ENCODE measurements at places on chromosomes 6 and 20.

- DNase-seq, result no peak
Observed at GRCh38 chr6:160430751-160431150, 82.6 kb downstream of the SLC22A3 start.

GRCh38 chr6:156231026-156231765 lies 546.0 kb upstream of the ARID1B start:
- DNase-seq, result no peak

- DNase-seq, result no peak
Observed at GRCh38 chr6:21754891-21755290, 161.3 kb downstream of the SOX4 start.

DNA sequence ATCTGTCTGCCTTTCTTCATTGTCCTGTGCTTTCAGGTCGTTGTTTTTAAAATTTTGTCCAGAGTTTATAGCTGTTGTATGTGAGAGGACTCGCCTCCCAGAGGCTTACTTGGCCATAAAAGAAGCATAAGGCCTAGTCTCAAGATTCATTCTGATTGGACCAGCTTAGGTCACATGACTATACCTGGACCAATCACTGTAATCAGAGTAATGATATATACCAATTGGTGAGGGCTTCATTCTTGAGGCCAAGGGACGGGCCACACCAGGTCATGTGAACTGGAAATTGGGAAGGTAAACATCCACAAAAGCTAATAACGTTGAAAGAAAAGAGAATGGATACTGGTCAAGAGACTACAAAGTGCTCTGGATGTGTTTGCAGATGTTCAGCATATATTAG lies 141.4 kb upstream of the SULF2 start:
- DNase-seq, result no peak

DNA sequence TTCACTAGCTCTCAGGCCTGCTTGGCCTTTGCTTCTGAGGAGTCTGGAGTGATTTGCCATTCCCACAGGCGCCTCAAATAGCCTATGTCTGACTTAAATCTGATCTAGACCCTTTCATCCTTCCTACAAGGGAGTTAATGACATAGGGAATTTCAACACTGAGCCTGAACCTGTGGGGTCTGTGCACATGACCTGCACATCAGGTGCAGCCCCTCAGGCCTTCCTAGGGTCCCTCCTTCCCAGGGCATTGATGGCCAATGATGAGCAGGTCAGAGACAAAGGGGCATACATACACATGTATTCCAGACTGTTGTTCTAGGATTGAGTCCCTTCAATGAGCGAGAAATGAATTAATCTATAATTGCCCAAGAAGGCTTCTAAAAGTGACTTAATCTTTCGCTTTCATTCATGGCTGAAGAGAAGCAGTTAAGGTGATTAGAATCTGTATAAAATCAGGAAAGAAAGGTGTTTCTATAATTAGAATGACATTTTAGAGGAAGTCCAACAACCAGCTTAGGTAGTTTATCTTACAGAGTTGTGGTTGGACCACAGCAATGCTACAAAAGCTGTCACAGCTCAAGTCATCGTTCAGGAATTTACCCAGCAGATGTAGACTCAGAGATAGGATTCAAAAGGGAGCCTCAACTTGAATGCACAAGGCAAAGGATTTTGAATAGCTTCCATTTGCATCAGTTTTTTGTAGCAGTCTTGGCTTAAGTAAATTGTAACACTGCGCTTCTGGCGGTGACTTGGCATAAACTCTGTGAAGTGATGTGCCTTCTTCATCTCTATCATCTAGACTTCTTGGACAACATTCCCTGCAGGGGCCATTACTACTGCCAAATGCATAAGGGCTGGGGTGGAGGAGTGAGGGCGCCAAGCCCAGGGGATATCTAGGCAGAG lies 27.0 kb upstream of the TBC1D7 start:
- DNase-seq, result no peak

GRCh38 chr20:59006864-59007664 lies at the start of gene CTSZ:
Gene CTSZ, minus strand, starts transcription at chr20:59007254. Its CDS starts 126 bp downstream, at chr20:59007128.
- DNase-seq, result no peak

DNA sequence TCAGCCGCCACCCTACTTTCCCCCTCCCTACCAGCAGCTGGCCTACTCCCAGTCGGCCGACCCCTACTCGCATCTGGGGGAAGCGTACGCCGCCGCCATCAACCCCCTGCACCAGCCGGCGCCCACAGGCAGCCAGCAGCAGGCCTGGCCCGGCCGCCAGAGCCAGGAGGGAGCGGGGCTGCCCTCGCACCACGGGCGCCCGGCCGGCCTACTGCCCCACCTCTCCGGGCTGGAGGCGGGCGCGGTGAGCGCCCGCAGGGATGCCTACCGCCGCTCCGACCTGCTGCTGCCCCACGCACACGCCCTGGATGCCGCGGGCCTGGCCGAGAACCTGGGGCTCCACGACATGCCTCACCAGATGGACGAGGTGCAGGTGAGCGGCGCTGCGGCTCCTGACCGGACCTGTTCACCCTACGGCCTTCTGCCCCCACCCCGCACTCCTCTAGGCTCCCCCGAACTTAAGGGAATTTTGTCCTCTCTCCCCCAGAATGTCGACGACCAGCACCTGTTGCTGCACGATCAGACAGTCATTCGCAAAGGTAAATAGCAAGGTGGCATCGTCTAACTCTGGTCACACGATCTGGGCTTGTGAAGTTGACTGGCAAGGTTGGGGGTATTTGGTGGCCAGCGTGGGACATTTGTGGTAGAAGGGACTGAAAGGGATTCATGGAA lies 2.3 kb downstream of the TFAP2C start:
- DNase-seq, result no peak

DNA sequence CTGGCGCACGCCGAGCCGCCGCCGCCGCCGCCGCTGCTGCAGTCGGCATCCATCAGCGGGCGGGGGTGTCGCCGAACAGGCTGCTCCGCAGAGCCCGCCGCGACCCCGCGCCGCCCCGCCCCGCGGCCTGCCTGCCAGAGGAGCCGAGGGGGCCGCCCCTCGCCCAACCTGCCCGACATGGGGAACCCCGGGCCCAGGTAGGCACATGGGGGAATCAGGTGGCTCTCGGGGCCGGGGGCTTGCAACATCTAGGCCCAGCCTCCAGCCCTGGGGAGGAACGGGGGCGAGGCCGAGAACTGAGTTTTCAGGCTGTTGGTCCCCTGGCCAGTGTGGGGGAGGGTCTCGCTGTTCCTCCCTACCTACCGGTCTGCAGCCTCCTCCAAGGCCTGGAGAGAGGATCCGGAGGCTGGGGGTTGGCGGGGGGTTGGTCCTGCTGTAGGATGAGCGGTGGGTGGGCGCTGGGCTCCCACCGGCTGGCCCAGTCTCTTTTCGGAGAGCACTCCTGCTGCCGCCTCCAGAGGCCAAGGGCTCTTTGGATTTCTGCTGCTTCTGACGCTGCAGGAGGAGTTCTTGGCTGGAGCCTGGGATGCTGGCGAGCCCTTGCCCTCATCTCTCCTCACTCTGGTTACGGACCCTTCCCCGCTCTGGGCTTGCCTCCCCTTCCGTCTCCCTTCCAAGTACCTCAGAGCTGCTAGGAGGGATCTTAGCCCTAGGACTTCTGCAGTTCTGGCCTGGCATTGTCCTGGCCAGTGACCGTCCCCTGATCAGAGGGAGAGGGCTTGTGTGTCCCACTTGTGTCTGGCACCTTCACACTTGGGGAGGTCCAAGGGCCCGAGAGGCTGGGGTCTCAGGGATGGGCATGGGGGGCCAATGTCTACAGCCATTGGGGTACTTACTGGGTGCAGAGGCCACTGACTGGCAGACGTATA lies at the start of gene EPB41L1:
EPB41L1 (plus strand) TSS at position 41 of the 929 bp plus-strand sequence. CDS start 19,038 bp downstream, outside the sequence.
- no peak for DNase-seq

GRCh38 chr6:43219119-43219518 lies 10.2 kb downstream of the DNPH1 start:
- no peak for DNase-seq

DNA sequence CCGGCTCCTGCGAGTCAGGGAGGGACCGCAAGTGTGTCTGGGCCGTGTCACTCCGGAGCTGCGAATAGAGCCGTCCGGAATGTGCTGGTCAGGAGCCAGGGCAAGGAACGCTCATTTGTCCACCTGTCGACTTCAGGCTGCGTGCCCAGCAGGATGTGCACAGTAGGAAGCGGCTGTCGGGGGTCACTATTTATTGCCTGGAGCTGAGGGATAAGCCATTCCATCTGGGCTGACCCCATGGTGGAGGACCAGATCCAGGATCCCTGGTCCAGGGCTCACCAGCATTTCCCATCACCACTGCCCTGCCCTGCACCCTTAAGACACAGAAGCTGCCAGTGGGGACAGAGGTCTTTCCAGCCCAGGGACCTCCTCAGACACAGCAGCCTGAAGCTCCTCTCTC lies 14.7 kb downstream of the NTSR1 start:
- DNase-seq, result no peak

DNA sequence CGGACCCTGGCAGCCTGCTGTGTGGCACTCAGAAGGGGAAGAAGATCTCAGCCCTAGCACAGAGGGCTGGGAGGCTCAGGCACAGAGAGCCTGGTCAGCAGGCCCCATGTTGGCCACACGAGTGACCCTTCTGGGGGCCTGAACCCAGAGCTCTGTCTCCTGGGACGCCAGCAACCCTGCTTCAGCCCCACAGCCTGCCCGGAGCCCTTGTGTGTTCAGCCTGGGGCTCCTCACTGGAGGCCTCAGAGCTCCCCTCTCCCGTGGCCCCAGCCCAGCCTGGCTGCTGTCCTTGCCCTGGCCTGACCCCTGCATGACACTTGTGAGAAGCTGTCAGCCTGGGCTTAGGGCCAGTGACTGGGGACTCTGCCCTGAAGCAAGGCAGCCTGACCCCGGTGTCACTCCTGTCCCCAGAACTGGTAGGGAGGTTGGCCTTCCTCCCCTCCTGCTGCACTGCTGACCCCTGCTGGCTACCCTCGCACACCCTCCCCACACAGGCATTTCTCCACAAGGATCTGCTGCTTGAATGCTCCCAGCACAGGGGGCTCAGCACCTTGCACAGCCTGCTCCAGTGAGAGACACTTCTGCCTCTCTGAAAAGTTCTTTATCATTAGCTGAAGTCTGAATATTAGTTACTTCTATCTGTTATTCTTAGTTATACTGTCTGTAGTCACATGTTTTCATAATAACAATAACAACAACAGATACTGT lies 15.4 kb upstream of the IP6K3 start:
- DNase-seq, result no peak

DNA sequence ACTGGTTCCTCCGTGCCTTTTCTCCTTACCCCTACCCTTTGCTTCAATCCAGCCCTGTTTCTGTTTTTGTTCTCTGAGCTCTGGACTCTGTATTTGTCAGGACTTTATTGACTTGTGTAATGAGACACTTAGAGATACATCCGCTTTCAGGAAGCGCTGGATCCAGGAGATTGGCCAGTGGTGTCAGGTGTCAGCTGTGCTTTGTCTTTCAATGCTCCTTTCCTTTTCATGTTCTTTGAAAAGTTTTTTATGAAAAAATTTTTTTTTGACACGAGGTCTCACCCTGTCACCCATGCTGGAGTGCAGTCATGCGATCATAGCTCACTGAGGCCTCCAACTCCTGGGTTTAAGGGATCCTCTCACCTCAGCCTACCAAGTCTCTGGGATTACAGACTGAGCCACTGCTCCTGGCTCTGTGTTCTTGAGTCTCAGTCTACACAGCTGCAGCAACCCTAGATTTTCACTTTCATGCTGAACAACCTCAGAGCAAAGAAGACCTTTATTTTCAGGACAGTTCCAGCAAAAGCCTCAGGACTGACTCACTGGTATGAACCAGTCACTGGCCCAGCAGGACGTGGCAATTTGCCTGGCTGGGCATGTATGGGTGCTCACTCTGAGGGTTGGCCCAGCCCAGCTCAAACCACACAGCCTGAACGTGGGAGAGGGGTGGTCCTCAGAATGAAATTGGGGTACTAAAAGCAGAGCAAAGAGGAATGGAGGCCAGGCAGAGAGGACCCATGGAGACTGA lies 108.5 kb downstream of the DHX35 start:
- DNase-seq, result no peak

GRCh38 chr6:79780881-79781280 lies 149.8 kb downstream of the SH3BGRL2 start:
- DNase-seq, result no peak

- no peak for DNase-seq
Observed at GRCh38 chr6:161094955-161095354, 103.4 kb downstream of the MAP3K4 start.

- DNase-seq, result no peak
Observed at GRCh38 chr20:10553326-10553984, 118.3 kb downstream of the SLX4IP start.

GRCh38 chr6:56393615-56394612 lies 146.5 kb upstream of the COL21A1 start:
- DNase-seq, result no peak

- DNase-seq, result no peak
Observed at GRCh38 chr20:1563598-1563997, 6.1 kb upstream of the SIRPD start.

GRCh38 chr6:166565084-166565967 lies 21.2 kb downstream of the RAMACL start:
- DNase-seq, result no peak

- no peak for DNase-seq
Observed at GRCh38 chr6:163324688-163325389, 89.7 kb upstream of the QKI start.

DNA sequence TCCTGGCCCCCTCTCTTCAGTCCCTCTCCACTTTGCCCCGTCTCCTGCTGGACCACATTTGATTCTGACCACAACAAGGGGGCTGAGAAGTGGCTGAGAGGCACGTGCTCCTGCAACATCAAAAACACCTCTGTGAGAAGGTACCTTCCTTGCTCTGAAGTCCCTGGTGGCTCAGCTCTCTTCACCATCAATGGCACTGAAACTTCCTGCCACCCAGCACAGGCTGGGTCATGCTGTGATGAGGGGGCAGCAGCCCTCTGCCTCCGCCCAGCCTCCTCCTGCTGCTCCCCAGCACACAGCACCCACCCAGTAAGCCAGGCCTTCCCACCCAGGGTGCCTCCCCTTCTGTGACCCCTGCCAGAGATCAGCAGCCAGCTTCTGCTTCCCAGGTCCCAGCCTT lies 10.3 kb downstream of the ZMYND8 start:
- DNase-seq, result no peak

DNA sequence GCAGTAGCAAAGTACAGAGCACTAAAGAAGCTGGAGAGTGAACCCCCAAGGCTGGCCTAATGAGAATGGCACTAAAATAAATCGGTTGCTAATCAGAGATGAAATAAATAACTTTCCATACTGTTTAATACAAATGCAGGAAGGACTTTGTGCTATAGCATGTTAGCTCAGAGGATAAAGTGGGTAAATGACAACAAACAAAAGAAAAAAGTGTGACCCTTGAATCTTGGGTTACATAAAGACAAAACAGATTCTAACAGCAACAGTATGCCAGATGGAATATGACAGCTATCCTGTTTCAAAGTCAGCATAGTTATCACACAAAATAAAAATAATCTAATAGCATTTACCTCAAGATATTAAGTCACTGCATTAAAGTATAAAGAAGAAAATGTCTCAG lies 622.7 kb downstream of the PHF3 start:
- DNase-seq, result no peak

GRCh38 chr20:43921227-43921780 lies 6.7 kb downstream of the TOX2 start:
- no peak for DNase-seq

- DNase-seq, result no peak
Observed at GRCh38 chr20:63068711-63069367, 62.1 kb upstream of the BHLHE23 start.

GRCh38 chr20:44632103-44632752 lies 19.3 kb downstream of the ADA start:
- DNase-seq, result no peak
